ENCODE measurements at places on chromosomes 5 and 9.

GRCh38 chr5:154972476-154973080 is 31.7 kb downstream of the MRPL22 start:
- peak; percentile 53 for DNase-seq

DNA sequence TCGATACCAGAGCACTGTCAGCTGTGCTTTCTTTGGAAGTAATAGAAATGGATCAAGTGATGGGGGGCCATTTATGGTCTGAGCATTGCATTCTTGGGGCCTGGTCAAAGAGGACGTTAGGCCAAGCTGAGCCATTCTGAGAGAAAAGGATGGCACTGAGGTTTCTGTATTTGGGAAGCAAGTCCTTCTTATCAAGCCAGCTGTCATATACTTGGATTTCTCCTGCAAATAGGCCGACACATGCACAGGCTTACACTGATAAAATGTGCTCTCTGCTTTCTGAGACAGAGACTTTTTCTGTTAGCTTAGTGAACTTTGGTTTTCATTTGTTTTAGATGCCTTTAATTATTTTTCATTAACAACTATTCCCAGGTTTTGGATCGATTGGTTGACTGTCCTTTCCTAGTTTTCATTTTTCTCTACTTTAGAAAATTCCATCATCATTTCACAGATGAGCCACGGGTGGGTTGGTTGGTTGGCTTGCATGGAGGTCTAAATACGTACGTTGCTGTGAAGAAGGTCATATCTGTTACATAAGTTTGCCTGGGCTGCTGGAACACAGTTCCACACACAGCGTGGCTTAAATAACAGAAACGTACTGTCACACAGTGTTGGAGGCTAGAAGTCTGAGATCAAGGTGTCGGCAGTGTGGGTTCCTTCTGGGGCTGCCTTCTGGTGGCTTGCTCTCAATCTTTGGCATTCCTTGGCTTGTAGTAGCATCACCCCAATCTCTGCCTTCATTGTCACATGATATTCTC is 20.3 kb downstream of the TMOD1 start:
- DNase-seq: no peak

DNA sequence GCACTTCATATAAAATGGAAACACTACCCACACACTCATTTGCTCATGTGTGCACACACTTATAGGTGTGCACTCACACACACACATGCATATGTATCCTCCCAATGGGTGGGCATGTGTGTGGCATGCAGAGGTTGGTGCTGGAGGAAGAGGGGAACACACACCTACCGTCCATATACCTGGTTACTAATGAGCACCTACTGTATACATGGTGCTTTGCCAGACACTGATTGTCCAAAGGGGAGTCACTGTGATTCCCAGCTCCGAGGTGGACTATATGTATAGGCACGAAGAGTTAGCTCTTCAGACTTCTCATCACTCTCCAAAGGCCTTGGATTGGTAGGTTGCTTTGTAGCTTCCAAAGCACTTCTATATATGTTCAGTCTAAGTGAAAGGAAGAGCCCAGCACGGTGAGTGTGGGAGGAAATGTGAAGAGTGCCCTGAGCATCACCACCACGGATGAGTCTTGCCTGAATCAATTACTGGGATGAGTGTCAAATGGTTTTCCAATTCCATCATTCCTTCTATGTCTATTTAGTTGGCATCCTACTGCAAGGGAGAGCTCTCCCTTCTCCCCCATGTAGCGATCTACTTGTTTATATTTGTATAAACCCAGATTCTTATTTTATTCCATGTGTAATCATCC is 12.6 kb upstream of the ERGIC1 start:
- peak; percentile 68 for DNase-seq

- DNase-seq: peak; percentile 93
These were observed 202.7 kb upstream of the CDKN2B start for GRCh38 chr9:22211588-22212360.

- peak; percentile 94 for DNase-seq
These were observed 116.1 kb upstream of the ACTBL2 start for GRCh38 chr5:57598756-57599155.

- DNase-seq: no peak
These were observed at the start of gene PROB1 for GRCh38 chr5:139394654-139395566. Gene PROB1 (minus strand): TSS chr5:139395104. CDS start chr5:139395081, 23 bp downstream.

DNA sequence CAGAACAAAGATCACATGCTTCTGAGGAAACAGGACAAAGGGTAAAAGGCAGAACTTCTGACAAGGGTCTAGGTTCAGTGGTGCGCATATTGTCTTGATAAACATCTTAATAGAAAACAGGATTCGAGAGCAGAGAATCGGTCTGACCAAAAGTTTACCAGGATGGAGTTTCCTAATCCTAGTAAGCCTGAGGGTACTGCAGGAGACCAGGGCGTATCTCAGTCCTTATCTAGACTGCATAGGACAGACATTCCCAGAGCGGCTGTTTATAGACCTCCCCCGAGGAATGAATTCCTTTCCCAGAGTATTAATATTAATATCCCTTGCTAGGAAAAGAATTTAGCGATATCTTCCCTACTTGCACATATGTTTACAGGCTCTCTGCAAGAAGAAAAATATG is 32.4 kb upstream of the TNFSF8 start:
- no peak for DNase-seq

DNA sequence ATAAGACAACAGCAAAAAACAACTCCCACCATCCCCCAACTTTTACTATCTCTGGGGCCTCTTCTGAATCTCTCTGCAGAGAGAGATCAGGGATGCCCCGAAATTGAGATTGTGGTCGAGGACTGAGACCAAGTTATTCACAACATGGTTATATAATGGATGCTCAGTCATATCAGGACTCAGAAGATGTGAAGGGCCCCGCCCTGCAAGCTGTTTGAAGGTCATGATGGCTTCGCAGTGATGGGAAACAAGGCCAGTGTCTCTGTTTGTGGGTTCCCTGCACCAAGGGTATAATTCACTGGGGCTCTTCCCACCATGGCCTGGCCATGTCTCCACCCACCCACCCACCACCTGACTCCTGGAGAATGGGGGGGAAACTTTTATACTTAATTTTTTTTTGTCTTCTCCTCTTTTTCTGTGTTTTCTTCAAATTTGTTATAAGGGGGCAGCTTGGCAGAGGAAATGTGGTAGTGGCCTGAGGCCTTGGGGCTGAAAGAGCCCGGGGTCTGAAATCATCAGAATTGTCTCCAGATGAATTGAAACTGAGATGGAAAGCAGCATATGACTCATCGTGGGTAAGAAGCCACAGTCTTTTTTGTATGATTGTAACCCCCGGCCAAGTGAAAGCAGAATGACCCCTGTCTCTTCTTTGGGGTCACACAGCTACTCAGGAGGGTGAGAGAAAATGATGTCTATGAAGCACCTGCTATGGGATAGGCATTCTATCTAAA is 15.0 kb upstream of the TEX48 start:
- peak; percentile 62 for DNase-seq

DNA sequence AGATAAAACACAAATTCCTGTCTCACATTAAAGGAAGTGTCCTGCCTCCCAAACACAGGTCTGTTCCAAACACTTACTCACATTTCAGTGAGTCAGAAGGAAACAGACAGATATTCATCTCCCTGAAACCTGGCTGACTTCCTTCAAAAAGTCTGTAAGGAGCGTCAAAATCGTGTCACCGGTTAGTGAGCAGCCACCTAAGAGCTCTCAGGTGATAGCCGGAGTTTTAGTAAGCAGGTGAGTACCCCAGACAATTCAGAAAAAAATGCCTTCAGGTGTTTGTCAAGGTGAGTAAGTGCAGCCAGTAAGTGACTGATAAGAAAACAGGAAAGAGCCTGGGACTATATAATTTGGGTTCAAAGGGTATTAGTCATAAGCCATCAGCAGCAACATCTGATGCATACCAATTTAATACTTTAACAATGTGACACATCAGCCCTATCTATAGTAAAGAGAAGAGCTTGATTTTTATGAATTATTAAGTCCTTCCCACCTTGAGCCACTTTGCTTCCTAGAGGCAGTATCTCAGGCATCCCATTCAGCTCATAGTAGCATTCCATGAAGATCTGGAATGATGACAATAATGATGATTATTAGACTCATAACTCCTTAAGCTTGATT is 1.3 kb upstream of the ITGA2 start:
- peak; percentile 68 for DNase-seq

DNA sequence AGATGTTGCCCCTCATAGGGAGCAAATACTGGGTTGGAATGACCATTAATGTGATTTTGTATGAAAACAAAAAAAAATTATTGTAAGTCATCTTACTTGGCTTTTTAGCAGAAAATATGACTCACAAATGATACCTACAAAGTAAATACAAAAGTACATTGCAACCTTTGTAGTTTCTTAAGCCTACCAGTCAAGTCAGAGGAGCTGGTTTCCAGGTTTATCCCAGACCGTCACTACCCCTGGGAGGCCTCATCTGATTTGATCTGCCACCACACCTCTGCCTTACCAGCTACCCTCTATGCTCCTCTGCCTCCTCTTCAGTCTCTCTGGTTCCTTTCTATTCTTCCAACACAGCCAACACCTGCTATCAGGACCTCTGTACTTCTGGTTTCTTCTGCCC is 349.9 kb upstream of the CCNH start:
- DNase-seq: no peak

- no peak for DNase-seq
These were observed 178.8 kb upstream of the NREP start for GRCh38 chr5:111935835-111936234.

- peak; percentile 4 for DNase-seq
These were observed 90.7 kb upstream of the MOCS2 start for GRCh38 chr5:53200306-53200705.

DNA sequence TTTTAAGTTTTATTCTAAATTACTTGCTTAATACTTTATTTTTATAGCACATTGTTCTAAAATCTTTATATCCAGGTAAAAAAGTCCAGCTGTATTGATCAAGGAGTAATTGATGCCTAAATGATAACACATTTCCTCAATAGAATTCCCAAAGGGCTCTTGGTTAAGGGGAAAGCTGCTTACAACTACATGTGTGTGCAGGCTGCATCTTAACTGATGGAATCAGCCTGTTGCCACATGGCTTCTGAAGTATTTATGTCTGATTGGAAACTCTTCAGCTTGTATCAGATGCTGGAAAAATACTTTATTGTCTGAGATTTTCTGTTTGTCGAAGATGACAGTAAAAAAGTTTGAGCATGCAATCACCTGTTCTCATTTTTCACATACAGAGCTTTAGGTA is 182.6 kb downstream of the FBXL7 start:
- no peak for DNase-seq

Data from IMR-90 (cell line).